ENCODE measurements at places on chromosomes 6 and 20.

GRCh38 chr6:44646355-44646754 is 258.8 kb downstream of the CDC5L start:
- no peaks in the 10 kb centered on the region for H3K36me3 ChIP-seq
- no peak for DNase-seq
- no peak overlapping the region for H3K27ac ChIP-seq

GRCh38 chr6:80357674-80358073 is 251.2 kb downstream of the BCKDHB start:
- DNase-seq, result no peak
- H3K4me3 ChIP-seq, result no peak overlapping the region
- no peak overlapping the region for H3K27ac ChIP-seq

DNA sequence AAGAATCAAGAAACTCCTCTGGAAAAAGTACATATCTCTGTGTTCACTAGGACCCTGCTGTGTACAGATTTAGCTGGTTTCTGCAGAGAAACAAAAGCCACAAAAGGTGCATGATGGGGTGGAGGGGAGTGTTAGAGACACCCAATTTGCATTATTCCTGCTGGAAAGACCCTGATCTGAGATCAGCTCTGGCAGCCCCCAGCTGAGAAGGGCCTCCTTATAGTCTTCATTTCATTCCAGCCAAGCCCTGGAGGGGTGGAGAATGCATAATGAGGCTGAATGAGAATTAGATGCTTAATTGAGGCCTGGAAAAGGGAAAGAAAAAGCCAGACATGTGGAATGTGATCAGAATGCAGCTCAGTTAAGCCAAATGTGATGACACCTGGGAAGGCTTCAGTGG is 545.6 kb downstream of the KIF16B start:
- H3K27ac ChIP-seq, result no peak overlapping the region
- peaks cover 18% of the 10 kb centered on the region for H3K4me1 ChIP-seq
- DNase-seq, result no peak
- no peak overlapping the region for H3K4me3 ChIP-seq
- no peaks in the 10 kb centered on the region for H3K27me3 ChIP-seq

DNA sequence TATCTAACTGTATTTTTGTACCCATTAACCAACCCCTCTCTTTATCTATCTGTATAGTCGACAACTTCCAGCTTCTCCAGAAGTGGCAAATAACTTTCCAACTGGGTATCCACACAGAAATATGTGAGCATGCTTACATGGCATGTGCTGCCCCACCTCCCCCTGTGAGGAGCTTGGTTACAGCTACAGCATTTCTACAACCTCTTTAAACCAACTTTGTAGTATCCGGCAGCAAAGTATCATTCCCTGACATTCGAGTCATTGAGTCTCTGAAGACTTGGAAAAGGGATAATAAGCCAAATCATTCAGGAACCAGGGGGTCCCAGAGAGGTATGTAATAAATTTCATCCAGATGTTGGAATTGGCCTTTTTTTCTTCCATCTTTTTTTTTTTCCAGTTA is 48.2 kb upstream of the ASIP start:
- H3K36me3 ChIP-seq, result no peaks in the 10 kb centered on the region
- no peak for DNase-seq
- no peaks in the 10 kb centered on the region for H3K27me3 ChIP-seq
- peak overlapping the region; percentile 23 for H3K27ac ChIP-seq

DNA sequence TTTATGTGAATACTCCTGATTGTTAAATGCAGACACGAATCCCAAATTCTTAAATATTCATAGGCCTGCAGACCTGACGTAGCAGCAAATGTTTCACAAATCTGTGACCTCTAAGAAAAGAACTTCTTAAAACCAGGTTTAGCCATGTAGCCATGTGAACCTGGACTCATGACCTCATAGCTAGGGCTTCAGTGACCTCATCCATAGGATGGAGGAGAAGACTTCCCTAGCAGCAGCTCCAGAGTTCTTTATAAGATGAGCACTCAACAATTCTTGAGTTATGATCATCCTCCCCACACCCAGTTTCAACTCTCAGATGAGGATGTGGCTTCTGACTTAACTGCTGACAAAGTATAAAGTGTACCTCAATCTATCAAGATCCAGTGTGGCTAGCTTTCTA is 45.8 kb upstream of the TCF21 start:
- no peaks in the 10 kb centered on the region for H3K4me1 ChIP-seq
- H3K36me3 ChIP-seq, result no peaks in the 10 kb centered on the region
- H3K27ac ChIP-seq, result no peak overlapping the region
- H3K27me3 ChIP-seq, result peaks cover 15% of the 10 kb centered on the region
- no peak overlapping the region for H3K4me3 ChIP-seq

GRCh38 chr20:38260025-38260377 is 534 bp downstream of the KIAA1755 start:
- H3K36me3 ChIP-seq, result no peaks in the 10 kb centered on the region
- H3K27me3 ChIP-seq, result peaks cover 52% of the 10 kb centered on the region
- H3K27ac ChIP-seq, result peak overlapping the region; percentile 33
- peaks cover 9% of the 10 kb centered on the region for H3K4me1 ChIP-seq
- peak overlapping the region; percentile 77 for H3K4me3 ChIP-seq

GRCh38 chr6:105994591-105995390 is 91.3 kb upstream of the PRDM1 start:
- peak overlapping the region; percentile 92 for H3K4me3 ChIP-seq
- H3K27me3 ChIP-seq, result peaks cover 88% of the 10 kb centered on the region
- H3K4me1 ChIP-seq, result peaks cover 7% of the 10 kb centered on the region
- no peaks in the 10 kb centered on the region for H3K36me3 ChIP-seq
- H3K27ac ChIP-seq, result peak overlapping the region; percentile 70

- no peak overlapping the region for H3K4me3 ChIP-seq
- H3K36me3 ChIP-seq, result no peaks in the 10 kb centered on the region
- DNase-seq, result no peak
- no peaks in the 10 kb centered on the region for H3K4me1 ChIP-seq
- H3K27ac ChIP-seq, result no peak overlapping the region
Measured at GRCh38 chr6:104109806-104110205, 749.9 kb downstream of the HACE1 start.

DNA sequence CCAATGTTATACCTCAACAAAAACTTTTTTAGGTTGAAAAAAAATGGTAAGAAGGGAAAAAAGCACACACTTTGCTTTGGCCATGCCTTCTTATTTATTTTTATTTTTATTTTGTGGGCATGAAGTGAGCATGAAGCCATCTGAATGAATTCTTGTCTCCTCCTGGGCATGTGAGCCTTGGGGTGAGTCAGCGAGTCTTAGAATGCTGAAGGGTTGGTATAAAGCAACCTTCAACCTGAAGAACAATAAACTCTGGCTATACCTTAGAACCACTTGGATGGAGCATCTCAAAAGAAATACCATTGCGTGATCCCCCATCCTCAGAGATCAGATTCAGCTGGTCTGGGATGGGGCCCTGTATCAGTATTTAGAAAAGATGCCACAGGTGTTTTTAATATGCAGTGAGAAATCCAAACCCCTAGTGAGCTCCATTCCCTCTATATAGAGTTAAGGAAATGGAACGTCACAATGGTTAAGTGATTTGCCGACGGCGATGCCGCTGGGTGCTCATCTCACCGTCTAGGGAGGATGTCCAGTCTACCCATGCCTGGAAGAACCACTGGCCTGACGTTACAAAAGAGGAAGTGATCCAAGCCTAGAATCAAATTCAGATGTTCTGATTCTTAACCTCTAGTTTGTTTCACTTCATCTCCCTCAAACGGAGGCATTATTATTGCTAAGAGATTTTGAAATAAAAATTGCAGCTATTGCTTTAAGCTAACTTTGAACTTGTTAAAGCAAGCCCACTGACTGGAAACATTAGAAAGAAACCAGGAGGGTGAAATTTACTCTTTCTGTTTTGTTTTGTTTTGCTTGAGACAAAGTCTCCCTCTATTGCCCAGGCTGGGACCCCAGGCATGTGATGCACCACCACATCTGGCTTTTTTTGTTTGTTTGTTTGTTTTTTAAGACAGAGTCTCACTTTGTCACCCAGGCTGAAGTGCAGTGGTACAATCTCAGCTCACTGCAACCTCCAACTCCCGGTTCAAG is 67.1 kb downstream of the EDN1 start:
- no peak overlapping the region for H3K27ac ChIP-seq
- peaks cover 12% of the 10 kb centered on the region for H3K4me1 ChIP-seq
- H3K27me3 ChIP-seq, result no peaks in the 10 kb centered on the region
- H3K4me3 ChIP-seq, result no peak overlapping the region

- H3K27me3 ChIP-seq, result no peaks in the 10 kb centered on the region
- H3K4me1 ChIP-seq, result peaks cover 5% of the 10 kb centered on the region
- no peak overlapping the region for H3K4me3 ChIP-seq
- no peaks in the 10 kb centered on the region for H3K36me3 ChIP-seq
- H3K27ac ChIP-seq, result no peak overlapping the region
- DNase-seq, result no peak
Measured at GRCh38 chr6:93471281-93471680, 51.9 kb upstream of the EPHA7 start.

GRCh38 chr20:18904624-18905023 is 91.0 kb downstream of the SCP2D1 start:
- no peak overlapping the region for H3K4me3 ChIP-seq
- H3K27me3 ChIP-seq, result peaks cover 5% of the 10 kb centered on the region
- H3K4me1 ChIP-seq, result no peaks in the 10 kb centered on the region
- H3K27ac ChIP-seq, result no peak overlapping the region
- DNase-seq, result no peak

- no peaks in the 10 kb centered on the region for H3K4me1 ChIP-seq
- H3K4me3 ChIP-seq, result no peak overlapping the region
- H3K27ac ChIP-seq, result no peak overlapping the region
Measured at GRCh38 chr20:16491294-16491905, 81.8 kb downstream of the KIF16B start.

- H3K36me3 ChIP-seq, result no peaks in the 10 kb centered on the region
- H3K4me1 ChIP-seq, result no peaks in the 10 kb centered on the region
- no peak overlapping the region for H3K27ac ChIP-seq
- H3K4me3 ChIP-seq, result no peak overlapping the region
Measured at GRCh38 chr6:67877288-67877687, 757.8 kb upstream of the ADGRB3 start.

GRCh38 chr6:159033160-159034049 is 11.4 kb downstream of the TAGAP start:
- H3K36me3 ChIP-seq, result no peaks in the 10 kb centered on the region
- no peaks in the 10 kb centered on the region for H3K27me3 ChIP-seq
- H3K4me3 ChIP-seq, result no peak overlapping the region
- H3K4me1 ChIP-seq, result peaks cover 7% of the 10 kb centered on the region

DNA sequence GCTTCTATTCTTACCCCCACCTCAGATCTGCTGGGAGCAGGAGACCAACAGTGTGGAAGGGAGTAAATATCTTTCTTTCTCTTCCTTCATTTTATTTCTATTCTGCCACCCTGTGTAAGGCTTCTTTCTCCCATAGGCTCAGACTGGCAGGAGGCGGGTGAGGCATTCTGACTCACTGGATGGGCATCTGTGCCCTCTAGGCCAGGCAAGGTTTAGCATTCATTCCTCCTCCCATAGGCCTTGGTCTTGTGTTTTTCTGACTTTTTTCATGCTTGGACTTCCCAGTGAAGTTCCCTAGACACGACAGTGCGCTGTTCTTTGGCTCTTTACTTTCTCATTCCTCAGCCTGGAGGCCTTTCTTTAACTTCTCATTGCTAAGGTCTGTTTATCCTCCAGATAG is 235.2 kb downstream of the SYNE1 start:
- no peaks in the 10 kb centered on the region for H3K4me1 ChIP-seq
- no peak overlapping the region for H3K27ac ChIP-seq
- no peak for DNase-seq
- no peaks in the 10 kb centered on the region for H3K27me3 ChIP-seq
- H3K4me3 ChIP-seq, result no peak overlapping the region

- peaks cover 18% of the 10 kb centered on the region for H3K4me1 ChIP-seq
- no peaks in the 10 kb centered on the region for H3K36me3 ChIP-seq
- H3K27ac ChIP-seq, result no peak overlapping the region
- H3K4me3 ChIP-seq, result no peak overlapping the region
- no peak for DNase-seq
- H3K27me3 ChIP-seq, result no peaks in the 10 kb centered on the region
Measured at GRCh38 chr20:39961637-39962244, 727.3 kb downstream of the MAFB start.

GRCh38 chr6:33314515-33314942 is 651 bp upstream of the TAPBP start:
- H3K27ac ChIP-seq, result peak overlapping the region; percentile 93
- peaks cover 5% of the 10 kb centered on the region for H3K36me3 ChIP-seq
- peak overlapping the region; percentile 100 for H3K4me3 ChIP-seq

DNA sequence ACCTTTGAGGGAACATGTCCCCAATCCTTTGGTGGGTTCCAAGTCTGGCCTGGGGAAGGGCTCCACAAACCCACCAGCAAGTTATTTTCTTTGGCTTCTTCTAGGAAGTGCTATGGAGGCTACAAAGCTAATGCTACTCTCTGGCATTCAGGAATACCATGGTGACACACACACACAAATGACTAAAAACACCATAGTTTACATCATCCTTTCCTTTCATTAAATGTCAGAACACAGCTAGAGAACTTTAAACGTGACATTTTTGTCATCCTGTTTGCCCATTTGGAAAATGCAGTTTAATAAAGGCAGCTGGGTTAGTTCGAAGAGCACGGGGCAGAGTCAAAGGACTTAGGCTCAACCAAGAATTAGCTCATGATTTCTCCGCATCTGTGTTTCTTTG is 40.2 kb upstream of the PROKR2 start:
- H3K4me3 ChIP-seq, result no peak overlapping the region
- H3K27ac ChIP-seq, result no peak overlapping the region
- no peak for DNase-seq
- H3K36me3 ChIP-seq, result no peaks in the 10 kb centered on the region

- H3K27ac ChIP-seq, result peak within 1 kb of the TSS; percentile 58
- no peaks in the 10 kb centered on the region for H3K36me3 ChIP-seq
- H3K4me1 ChIP-seq, result peaks cover 31% of the 10 kb centered on the region
- peak; percentile 78 for DNase-seq
- peaks cover 27% of the 10 kb centered on the region for H3K27me3 ChIP-seq
Measured at GRCh38 chr6:16238057-16238962, at the start of gene GMPR. GMPR (plus strand) TSS chr6:16238587; CDS start chr6:16238694, 107 bp downstream.

DNA sequence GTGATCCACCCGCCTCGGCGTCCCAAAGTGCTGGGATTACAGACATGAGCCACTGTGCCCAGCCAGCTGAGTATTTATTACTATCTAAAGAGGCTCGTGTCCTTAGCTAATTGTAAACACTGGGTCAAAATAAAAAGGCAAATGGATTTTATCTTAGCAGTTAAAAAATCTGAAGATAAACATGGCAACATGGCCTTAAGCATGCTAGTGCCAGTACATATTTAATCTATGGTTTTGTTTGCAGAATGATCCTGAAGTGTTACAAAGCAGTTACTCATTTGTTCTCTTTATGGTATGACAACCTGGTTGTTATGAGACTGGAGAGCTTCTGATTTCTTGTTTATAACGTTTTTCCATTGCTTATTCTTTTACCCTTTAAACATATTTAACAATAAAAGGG is 3.9 kb upstream of the KIAA0408 start:
- no peak overlapping the region for H3K27ac ChIP-seq
- H3K27me3 ChIP-seq, result no peaks in the 10 kb centered on the region
- no peak for DNase-seq
- no peak overlapping the region for H3K4me3 ChIP-seq
- peaks cover 18% of the 10 kb centered on the region for H3K4me1 ChIP-seq
- no peaks in the 10 kb centered on the region for H3K36me3 ChIP-seq

All from type B pancreatic cell (in vitro differentiated cells).